ENCODE measurements at places on chromosomes 6 and 20.

DNA sequence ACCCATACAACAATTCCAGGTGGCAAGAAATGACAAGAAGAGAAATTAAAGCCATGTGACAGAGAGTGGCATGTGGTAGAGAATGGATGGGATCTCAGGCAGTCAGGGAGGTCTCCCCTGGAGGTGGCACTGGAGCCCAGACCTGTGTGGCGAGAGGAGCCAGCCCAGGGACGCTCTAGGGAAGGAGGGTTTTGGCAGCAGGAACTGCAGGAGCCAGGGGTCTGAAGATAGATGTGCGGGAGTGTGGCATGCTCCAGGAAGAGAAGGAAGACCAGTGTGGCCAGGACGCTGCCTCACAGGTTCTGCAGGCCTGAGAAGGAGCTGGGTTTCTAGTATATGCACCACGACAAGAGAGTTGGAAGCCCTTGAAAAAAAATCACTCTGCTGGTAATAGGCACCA is 45.1 kb downstream of the SPATA2 start:
- no peak for DNase-seq

- DNase-seq, result peak; percentile 6
Observed at GRCh38 chr6:108260126-108260808, 573 bp downstream of the SNX3 start.

DNA sequence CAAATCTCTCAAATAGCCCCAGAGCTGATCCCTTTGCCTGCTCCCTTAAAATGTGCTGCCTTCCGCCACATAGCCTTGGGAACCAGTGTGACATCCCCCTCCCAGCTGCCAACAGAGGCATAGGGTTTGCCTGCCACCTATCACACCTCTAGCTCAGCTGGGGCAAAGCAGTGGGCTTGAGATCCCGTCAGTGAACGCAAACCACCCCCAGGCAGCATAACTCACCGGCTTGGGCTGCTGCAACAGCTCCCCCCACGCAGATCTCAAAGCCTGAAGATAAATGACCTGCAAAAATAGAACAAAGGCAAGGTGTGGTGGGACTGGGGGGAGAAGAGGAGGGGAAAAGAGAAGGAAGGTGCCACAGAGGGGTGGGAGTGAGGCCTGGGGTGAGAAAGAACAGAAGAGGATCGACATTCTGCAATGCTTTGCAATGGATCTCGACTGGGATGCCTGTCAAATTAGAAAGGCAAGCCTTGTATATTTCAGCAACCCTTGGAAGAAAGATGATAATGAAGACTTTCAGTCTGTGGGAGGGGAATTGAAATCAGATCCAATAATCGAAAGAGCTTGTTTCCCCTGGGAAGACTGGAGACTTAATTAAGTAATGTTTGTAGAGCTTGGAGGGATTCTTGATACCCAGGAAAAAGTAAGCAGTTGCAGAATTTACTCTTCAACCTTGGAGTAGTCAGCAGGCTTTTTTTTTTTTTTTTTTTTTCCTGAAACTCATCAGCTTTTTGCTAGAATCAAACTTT is 1.3 kb downstream of the PDYN start:
- DNase-seq, result no peak

GRCh38 chr6:22067671-22068070 is 229.2 kb downstream of the PRL start:
- DNase-seq, result no peak

GRCh38 chr6:15623276-15624116 is 39.3 kb downstream of the DTNBP1 start:
- no peak for DNase-seq

- DNase-seq, result no peak
Observed at GRCh38 chr6:29552512-29553051, 7.0 kb downstream of the UBD start.

GRCh38 chr6:84897988-84898594 is 133.7 kb upstream of the TBX18 start:
- DNase-seq, result no peak

DNA sequence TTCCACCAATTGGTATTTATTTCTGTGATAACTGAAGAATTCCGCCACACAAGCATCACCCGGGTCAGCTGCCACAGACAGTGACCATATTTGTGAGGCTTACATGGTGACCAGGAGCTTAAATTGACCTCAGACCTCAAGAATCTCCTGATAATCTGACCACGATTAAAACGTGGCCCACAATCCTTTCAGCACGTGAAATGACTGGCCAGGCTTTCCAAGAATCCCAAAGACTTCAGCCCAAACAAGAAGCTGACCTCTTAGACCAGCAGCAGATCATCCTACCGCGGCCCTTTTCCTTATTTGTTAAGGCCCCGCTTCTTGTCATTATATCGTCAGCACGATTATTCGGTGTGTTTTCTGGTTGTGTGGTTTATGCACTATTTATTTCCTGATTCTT is 45.6 kb upstream of the CD93 start:
- DNase-seq, result no peak

DNA sequence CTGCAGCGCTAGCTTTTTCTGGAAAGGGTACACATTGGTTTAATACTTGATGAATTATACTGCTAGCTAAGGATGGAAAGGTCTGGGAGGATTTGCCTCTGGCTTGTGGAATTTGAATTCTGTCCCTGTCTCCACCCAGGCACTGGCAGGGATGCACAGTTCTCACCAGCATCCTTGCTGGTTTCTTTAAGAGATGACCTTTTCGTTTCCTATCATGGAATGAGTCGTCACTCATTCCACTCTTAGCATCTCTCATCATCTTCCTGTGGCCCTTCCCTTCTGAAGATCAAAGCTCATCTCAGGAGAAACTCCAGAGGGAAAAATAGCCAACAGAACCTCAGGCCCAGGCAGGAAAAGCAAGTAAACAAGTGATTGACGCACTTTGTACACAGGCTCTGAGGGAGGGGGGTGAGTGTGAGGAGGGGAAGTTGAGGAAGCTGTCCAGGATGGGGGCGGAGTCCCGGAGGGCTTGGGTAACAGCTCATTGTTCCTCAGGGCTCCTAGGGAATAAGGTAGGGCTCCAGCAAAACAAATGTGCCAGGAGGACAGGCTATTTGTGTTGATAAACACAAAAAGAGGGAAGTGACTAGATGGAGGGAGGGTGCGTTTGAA is 25.7 kb upstream of the SAYSD1 start:
- no peak for DNase-seq

DNA sequence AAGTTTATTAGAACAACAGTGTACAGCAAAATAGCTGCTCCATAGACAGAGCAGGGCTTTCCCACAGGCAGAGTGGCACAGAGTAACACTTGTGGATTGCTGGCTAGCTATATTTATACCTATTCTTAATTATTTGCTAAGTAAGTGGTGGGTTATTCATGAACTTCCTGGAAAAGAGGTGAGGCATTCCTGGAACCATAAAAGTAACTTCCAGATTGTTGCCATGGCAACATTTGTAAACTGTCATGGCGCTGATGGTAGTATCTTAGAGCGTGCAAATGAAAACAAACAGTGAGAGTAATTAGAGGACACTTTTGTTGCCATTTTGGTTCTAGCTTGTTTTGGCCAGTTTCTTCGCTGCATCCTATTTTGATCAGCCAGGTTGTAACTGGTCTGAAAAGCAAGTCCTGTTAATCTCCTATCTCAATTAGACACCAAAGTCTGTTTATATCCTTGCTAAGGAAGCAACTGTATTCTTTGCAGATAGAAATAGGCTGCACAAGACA is 23.9 kb downstream of the DEFB114 start:
- DNase-seq, result no peak

DNA sequence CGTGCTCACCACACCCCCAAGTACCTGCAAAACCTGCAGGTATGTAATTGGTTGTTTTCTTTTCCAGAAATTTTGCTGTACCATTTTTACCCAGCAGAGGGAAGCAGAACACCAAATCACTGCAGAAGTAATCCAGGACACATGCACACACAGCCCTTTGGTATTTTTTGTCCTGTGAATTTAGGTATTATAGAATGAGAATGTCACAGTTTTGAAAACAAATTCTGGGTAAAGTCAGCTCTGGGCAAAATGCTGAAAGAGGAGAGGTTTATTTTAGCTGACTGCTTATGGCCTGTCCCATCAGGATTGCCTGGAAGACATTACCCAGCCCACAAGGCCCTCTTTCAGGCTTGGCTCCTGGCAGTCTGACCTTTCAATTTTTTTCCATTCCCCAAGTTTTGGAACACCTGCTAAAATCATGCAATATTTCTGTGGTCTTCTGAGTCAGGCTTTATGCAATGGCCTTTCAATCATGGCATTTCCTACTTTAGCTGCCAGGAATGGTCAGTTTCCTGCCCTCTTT is 3.5 kb upstream of the EFHC1 start:
- DNase-seq, result no peak

DNA sequence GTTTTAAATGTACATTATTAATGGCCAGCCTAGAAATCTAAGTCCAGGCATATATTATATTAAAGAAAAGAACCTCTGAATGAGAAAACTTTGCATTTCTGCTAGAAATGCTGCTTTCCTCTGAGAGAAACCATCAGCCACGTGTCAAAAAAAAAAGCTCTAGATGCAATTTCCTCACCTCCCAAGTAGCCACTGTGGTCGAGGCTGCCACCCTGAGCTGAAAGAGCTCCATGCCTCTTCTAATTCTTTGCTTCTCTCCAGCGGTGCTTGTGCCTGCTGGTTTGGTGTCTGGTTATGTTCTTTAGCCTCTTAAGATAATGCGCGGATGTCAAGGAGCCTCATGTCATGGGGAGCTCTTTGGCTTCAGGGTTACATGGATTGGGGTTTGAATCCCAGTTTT is 316.0 kb downstream of the TFAP2C start:
- DNase-seq, result no peak

GRCh38 chr6:12014027-12014872 is 2.1 kb downstream of the HIVEP1 start:
- no peak for DNase-seq

- no peak for DNase-seq
Observed at GRCh38 chr6:132750455-132751248, 7.1 kb downstream of the VNN2 start.

- no peak for DNase-seq
Observed at GRCh38 chr6:5213836-5214235, 46.9 kb downstream of the LYRM4 start.

GRCh38 chr6:152218887-152219286 is 411.4 kb downstream of the ESR1 start:
- no peak for DNase-seq

DNA sequence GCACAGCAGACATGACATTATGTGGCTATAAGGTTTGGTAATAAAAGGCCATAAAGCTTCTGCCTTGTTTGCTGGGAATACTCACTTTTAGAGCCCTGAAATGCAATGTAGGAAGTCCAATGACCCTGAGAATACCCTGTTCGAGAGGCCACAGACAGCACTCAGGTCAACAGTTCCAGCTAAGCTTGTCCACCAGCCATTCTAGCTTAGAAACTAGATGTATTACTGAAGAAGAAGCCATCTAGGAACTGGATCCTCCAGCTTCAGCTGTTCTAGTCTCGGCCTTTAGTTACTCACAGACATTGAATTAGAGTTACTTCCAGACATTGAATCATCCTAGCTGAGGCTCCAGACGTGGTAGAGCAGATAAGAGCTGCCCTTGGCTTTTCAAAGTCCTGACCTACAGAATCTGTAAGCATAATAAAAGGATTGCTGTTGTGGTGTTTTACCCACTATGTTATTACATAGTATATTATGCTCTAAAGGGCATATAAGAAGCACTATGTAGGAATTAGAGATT is 84.9 kb downstream of the MMS22L start:
- DNase-seq, result no peak

DNA sequence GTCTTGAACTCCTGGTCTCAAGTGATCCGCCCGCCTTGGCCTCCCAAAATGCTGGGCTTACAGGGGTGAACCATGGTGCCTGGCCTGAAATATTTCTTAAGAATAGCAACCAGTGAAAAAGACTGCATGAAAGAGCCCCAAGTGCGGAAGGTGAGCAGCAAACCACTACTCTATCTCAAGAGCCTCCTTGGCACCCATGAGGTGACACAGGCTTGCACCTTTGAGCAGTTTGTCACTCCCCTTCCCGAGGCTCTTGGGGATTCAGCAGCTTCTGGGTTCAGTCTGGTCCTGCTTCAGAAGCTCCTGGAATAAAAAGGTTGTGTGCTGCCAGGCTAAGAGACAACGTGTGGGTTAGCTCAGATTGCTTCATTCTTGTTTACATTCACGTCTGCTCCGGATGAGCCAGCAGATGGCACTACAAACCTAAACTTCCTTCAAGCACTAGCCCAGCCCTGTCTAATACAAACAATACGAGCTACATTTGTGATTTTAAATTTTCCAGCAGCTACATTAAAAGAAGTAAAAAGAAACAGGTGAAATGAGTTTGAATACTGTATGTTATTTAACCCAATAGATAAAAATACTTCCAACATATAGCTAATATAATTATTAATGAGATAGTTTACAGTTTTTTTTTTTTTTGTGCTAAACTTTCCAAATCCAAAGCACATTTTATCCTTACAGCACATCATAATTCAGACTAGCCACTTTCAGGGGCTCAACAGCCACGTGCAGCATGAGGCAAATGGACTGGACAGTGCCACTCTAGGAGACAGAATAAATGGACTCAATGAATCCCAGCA is 46.2 kb downstream of the GJA10 start:
- DNase-seq, result peak; percentile 67
